NCI-H1436 (cell line): ENCODE measurements at places on chromosomes 7 and 10.

DNA sequence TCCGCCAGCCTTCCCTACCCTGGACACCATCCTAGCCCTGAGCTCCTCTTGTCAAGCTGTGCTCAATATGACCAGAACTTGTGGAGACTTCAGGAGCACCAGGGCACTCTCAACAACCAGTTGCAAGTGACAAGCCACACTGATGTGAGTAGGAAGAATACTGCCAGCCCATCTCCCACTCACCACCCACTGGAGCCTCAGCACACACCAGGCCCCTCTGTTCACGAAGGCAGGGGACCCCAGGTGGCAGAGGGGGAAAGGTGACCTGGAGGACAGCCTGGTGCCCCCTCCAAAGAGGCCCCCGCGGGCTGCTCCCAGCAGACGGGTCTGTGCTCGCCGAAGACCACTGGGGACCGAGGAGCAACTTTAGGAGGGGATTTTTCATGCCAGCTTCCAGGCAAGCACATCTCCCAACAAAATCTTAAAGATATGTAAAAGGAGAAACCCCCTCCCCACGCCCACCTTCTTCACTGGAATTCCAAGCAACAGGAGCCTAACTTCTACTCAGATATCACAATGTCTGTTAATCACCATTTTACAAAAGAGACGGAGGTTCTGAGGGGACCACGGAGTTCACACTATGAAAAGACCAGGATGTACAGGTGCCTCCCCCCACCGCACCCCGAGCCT is 1.0 kb downstream of the MMD2 start:
- DNase-seq: no peak

DNA sequence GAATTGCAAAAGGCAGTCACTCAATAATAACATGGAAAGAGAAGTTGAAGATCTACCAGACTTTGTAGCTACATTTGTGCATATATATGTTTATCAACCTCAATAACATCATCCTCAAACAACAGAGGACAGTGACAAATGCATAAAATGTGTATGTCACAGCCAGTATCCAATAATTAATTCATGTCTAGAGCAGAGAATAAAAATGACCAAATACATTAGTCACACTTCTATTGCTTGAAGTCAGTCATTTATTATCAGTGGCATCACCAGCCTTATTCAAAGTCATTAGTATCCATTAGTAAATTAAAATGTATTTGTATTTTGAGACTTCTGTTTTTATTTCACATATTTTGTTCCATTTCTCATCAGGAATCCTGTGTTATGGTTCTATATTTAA is 852.8 kb downstream of the XPNPEP1 start:
- no peak for DNase-seq

- DNase-seq: no peak
Observed at GRCh38 chr10:1214071-1214675, 158.0 kb downstream of the WDR37 start.

- no peak for DNase-seq
Observed at GRCh38 chr7:150633926-150634325, 1.7 kb upstream of the GIMAP6 start.

- DNase-seq: no peak
Observed at GRCh38 chr7:98354511-98355249, 46.2 kb downstream of the BAIAP2L1 start.

GRCh38 chr10:31018962-31019361 is 12.7 kb downstream of the ZNF438 start:
- no peak for DNase-seq

DNA sequence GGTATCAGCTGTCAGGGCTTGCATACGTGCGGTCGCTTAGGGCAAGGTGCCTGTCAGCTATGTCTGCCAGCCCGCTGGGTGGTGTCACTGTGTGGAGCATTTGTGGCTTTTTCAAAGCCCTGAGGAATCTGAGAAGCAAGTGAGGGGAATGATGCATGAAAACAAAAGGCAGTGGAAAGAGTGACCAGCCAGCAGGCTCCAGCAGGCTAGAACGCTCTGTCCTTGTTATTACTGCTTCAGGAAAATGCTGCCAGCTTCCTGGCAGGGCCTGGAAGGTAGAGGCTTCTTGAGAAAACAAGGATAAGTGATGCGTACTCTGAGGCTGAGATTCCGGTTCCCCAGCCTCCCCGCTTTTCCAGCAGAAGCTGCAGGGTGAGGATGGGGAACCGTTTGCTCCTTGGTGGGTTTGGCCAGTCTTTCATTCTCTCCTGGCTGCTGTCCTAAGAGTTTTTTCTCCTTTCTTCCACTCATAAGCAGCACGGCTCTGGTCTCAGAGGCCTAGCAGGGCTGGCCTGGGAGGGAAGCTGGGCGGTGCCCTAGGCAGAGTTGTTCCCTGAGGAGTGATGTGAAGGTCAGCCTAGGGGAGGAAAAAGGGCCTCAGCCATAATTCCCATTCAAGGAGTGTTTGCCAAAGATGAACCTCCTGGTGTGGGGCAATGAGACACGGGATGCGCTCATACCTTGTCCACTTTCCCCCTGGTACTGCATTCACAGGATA is 42.8 kb upstream of the MKLN1 start:
- no peak for DNase-seq

DNA sequence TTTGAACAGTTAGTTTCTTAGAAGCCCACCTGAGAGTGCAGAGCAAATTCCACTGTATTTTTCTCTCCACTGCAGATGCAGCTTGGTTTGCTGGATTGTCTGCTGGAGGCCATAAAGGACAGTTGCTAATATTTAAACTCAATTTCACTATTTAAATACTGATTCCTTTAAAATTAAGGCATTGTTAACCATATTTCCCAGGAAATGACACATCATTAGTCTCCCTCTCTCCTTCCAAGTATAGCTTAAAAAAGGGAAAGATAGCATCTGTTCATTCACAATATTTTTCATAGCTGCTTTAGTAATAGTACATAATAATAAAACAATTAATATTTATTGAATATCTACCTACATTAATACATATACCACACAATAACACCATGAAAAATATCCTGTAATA is 252.9 kb downstream of the HGF start:
- DNase-seq: no peak

DNA sequence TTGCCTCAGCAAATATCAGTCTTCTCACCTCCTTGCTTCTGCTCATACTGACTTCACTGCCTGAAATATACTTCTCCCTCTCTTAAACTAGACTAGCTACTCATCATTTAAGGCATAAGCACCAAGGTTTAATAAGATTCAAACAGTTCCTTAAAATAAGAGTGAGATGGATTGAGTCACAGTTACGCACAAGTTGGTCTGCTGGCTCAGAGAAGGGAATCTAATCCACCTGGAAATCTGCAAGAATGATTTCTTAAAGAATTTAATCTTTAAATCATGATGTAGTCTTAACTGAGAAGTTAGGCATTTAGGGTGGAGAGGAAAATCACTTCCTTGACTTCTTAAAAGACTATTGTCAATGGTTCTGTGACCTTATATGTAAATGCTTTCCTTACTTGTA is 56.2 kb upstream of the TMEM140 start:
- DNase-seq: no peak

DNA sequence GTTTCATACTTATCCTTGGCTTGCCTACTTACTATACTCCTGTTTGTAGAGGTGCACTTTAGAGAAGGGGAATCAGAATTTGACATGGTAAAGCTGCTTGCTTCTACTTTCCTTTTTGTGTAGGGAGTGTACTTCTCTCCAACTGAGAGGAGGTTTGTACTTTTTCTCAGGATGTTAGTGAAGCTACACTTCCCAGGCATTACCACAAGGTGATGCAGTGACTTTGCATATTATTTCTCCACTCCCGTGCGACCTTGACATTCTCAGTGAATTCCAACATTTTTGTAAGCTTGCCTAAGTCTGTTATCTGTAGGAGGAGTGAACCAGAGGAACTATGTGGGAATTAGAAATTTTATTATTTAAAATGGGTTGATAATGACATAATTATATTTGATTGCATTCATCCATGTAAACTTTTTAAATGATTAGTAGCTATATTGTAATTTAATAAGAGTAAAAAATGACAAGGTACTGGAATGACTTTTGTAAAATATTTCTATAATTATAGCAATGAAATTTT is 5.2 kb downstream of the TAX1BP1 start:
- DNase-seq: no peak

DNA sequence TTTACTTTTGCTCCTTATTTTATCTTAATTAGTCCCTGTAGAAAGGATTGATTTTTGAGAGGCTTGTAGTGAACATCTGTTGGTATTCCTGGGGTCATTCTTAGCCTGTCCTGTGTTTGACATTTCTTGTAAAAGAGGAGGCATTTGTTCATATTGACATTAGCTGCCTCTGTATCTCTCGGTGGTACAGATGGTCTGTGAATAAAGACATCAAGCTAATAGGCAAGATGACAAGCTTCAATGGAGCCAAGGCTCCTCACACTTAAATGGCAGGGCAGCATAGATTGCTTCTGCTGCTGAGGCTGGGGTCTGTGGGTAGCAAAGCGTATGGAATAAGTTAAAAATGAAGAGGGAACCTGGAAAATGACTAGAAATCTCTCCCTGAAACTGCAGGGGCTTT is 687.6 kb downstream of the LRMDA start:
- DNase-seq: no peak

- DNase-seq: no peak
Observed at GRCh38 chr10:30415593-30415992, 18.4 kb upstream of the MAP3K8 start.

GRCh38 chr10:84811113-84811512 is 482.7 kb downstream of the CCSER2 start:
- DNase-seq: no peak

GRCh38 chr7:42617806-42618457 is 293.9 kb downstream of the C7orf25 start:
- DNase-seq: no peak

DNA sequence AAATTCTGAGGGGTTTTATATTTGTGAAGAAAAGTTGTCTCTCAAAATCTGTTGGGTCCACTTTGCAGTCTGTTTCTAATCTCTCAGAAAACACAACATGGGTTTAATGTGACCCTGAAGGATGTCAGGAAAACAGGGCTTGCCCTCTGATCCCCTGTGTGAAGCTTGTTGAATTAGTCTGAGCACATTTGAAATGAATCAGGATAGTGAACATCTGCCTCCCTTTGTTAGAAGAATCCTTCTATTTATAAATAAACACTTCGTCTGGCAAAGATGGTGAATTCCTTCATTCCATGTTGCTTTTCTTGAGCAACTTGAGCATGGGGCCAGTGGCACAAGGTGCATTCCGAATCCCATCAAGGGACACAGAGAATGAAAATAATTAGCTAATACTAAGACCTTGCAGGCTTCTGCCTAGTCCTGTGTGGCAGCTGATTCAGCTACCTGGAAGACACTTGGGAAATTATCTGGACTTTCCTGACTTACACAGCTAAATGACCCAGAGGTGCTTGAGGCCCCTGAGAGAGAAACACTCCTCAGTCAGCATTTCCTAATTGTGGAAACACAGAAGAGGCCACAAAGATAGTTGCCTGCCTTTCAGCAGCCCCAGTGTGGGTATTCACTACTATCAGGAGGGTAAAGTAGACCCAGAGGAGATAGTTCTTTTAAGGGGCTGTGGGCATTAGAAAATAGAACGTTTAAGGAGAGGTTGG is 305.5 kb downstream of the C7orf25 start:
- DNase-seq: no peak

DNA sequence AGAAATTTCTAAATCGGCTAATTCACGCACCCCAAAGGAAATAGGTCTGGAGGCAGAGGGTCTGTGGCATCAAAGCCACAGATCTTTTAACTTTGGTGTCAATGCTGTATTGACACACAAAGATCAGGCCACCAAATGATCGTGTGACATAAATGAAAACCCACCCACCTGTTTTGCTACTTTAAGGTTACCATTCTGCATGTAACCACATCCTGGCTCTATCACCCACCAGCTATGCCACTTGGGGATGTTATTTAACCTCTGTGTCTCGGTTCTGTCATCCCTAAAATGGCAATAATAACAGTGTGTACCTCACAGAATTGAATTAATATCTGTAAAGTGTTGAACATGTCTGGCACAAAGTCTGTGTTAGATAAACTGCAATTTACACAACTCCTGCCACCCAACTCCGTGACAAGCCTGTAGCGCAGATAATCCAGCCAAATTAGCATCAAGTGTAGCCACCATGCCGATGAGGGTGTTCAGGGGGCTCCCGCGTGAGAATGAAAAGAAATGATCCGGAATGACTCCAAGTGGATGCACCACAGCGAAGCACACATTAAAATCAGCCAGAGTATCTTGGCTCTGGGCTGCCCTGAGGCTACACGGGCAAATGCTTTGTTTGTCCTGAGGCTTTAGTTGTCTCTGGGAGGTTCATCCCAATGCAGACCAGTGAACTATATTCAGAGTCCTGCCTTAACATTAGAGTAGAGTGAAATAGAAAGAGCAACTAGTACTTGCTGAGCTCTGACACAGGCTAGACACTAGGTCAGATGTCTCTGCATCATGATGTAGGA is 158.4 kb upstream of the NEBL start:
- no peak for DNase-seq

DNA sequence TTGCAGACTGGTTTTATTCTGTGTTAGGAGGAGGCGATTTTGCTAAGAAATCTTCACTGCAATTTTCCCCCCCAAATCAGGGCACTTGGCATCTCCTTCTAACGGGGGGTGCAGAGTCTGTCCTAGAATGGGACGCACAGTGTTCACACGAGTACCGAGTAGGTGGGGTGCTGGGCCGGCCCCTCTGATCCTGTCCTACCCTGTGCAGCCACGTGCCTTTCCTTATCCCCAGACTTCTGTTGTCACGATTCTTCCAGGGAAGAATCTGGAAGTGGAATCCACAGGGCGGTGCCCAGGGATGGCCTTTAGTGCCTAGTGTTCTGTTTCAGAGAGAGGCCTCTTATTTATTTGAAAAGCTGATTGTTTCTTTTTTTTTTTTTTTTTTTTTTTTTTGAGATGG is 16.4 kb downstream of the CUX1 start:
- DNase-seq: no peak

- DNase-seq: no peak
Observed at GRCh38 chr10:75347186-75347585, 54.4 kb downstream of the ZNF503 start.

- no peak for DNase-seq
Observed at GRCh38 chr7:7438851-7439250, 96.8 kb downstream of the COL28A1 start.

GRCh38 chr10:7432884-7433726 is 22.3 kb upstream of the SFMBT2 start:
- peak; percentile 0 for DNase-seq

DNA sequence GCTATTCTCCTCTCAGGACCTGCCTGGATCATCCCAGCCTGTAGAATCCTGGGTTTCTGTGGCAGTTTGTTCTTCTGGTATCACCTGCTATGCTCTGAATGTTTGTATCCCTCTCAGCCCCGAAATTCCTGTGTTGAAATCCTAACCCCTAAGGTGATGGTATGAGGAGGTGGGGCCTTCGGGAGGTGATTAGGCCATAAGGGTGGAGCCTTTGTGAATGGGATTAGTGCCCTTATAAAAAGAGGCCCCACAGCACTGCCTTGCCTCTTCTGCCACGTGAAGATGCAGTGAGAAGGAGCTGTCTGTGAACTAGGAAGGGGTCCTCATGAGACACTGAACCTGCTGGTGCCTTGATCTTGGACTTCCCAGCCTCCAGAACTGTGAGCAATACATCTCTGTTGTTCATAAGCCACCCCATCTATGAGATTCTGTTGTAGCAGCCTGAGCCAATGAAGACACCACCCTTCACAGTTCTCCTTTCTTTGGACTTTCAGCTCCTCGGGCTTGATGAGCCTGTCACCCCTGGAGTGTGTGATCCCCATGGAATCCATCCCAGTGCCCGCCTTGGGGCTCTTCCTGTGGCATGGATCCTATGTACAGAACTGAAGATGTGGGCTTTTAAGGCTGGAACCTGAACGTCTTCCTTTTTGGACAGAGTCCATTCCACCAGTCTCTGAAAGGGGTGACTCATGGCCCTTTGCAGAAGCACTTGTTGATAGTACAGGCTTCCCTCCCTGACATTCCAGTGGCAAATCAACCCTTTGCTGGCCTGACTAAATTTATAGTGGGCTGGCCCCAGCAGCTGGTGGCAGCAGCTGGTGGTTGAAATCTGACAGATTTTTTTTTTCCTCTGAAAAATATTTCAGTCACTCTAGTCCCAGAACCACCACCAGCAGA is 138.0 kb downstream of the TACC2 start:
- DNase-seq: no peak
